ENCODE measurements at places on chromosomes 1 and 21.

GRCh38 chr1:62128745-62129144, 65.9 kb upstream of the L1TD1 start:
- no peak for DNase-seq

DNA sequence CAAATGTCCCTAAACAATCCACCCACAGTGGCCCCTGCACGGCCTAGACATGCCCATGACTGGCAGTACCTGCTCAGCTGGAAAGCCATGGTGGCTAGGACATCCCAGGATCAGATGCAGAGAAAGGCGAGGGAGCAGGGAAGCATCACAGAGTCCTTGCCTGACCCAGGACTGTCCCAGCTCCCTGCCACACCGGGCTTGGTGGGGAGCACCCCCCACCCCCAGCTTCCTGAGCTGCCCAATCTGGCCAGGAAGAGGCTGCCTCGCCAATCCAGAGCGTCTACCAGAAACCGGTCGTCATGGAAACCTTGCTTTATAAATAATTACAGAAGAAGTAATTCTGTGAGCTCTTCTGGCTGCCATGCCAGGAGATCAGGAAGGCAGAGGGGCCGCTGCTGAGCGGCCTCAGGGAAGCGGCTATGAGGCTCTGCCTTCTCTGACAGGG, 34.8 kb downstream of the ACOT7 start:
- DNase-seq, result peak; percentile 23

DNA sequence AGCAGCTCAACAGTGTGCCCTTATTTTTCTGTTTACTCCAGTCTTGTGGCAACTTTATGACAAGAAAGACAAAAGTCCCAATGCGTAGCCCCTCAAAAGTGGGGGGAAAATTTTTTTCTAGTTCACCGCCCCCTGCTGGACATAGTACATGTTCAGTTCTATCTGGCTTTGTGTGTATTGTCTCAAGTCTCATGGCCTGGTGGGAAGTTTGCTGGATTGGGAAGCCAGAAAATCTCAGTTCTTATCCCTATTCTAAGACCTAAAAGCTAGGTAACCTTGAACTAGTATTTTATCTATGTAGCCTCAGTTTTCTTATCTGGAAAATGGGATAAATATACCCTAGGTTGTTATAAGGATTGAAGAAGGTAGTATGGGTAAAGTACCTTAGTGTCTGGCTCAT, 55.8 kb upstream of the LDLRAP1 start:
- DNase-seq, result no peak

- DNase-seq, result no peak
Observed at GRCh38 chr1:158691907-158692306, 5.4 kb upstream of the SPTA1 start.

DNA sequence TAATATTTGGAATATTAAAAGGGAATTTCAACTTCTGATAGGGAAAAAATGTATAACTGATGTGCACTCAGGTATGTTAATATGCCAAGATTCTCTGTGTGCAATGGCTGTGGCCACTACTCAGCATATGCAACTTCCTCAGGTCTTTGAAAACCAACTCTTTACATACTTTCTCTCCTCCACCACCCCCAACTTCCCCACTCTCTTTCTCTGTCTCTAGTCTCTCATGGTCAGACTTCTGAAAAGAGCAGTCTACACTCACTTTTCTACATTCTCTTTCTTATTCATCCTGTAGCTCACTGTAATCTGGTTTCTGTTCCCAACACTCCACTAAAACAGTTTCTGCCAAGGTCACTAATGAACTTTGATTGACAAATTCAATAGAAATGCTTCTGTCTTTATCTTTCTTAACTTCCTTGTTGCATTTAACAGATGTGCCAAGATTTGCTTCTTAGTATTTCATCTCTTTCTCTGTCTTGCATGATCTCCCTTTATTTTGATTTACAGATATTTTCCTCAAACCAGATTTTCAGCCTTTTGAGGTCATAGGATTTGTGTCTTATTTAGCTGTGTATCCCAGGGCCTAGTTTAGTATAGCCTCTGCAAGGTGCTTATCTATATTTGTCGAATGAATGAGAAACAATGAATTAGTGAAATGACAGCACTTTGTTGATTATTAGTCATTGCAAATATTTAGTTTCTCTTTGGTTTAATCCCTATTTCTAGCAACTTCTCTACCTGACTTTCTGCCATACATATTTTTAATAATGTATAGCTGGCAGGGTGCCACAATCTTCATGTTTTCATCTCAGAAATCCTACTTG, 168.9 kb downstream of the LMO4 start:
- no peak for DNase-seq

DNA sequence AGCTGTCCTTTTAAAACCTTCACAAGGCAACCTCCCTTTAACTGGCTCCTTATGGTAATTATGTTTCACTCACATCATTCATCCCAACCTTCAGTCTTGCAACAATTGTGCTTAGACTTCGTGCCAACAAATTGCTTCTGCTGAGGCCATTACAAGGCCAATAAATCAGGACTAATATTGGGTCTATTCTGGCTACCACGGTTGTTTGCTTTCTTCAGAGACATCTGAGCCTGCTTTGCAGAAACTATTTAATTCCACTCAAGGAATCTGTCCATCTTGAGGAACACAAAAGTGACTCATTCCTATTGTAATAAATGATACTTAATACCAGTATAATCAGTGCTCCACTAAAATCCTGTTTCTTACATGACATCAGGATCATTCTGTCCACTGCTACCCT, 2.6 kb upstream of the GSTM4 start:
- DNase-seq, result no peak

DNA sequence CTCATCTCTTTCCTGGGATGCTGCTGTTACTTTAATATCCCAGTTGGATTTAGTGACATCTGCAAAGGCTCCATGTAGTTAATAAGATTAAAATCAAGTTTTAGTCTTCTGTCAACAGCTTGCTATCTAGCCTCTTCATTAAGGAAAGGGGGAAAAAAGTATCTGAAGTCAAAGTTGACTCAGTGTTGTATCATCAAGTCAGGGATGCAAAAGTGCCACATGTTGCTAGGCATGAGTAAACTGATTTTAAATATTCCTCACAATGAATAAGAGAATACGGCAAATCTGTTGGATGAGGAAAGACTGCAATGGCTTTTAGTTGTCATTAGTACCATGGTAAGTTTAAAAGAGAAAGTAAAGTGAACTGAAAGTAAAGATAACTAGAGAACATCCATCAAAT, 383.2 kb upstream of the ZRANB2 start:
- DNase-seq, result no peak

- DNase-seq, result no peak
Observed at GRCh38 chr21:45996311-45997204, 15.0 kb downstream of the COL6A1 start.

DNA sequence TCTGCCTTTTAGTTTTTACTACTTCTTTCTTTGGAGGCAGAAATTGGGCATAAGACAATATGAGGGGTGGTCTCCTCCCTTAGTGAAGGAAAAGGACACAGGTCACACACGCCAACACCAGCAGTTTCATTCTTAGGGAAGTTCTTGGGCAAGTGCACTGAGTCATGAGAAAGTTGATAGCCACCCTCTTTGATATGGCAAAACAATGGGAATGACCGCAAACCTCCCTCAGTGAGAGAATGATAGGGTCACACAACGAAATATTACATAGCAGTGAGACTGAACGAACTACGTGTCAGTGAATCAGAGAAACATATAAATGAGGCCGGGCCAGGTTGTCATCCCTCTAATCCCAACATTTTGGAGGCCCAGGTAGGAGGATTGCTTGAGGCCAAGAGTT, 20.0 kb downstream of the IL6R start:
- no peak for DNase-seq

DNA sequence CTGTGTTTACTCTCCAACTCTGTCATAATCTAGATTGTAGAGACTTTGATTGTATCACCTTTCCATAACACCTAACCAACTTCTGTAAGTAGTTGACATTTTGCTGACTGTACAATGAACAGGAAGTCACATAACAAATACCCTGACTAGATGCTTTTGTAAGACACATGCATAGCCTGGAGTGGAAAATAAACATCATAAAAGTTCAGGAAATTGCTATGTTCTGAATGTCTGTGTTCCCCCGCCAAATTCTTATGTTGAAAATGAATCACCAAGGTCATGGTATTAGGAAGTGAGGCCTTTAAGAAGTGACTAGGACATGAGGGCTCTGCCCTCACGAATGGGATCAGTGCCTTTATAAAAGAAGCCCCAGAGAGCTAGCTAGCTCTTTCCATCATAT, 40.4 kb upstream of the ZSWIM5 start:
- DNase-seq, result no peak

DNA sequence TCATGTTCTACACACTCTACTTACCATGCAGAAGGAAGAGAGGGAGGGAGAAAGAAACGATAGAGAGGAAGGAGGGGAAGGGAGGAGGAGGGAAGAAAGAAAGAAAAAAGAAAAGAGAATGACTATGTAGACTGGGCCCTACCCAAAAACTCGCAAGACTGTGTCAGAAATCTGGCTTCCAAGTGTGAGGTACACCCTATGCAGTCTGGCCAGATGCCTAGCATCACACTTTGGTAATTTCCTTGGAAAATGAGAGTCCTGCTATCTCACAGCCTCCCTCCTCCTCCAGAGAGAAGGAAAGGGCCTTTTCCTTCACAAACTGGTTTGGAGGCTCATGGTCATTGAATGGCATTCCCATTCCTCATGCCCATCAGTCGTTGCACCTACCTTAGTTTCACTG, 86.4 kb upstream of the LRRC8D start:
- DNase-seq, result no peak

GRCh38 chr1:165924117-165924516, 96.7 kb downstream of the UCK2 start:
- no peak for DNase-seq

DNA sequence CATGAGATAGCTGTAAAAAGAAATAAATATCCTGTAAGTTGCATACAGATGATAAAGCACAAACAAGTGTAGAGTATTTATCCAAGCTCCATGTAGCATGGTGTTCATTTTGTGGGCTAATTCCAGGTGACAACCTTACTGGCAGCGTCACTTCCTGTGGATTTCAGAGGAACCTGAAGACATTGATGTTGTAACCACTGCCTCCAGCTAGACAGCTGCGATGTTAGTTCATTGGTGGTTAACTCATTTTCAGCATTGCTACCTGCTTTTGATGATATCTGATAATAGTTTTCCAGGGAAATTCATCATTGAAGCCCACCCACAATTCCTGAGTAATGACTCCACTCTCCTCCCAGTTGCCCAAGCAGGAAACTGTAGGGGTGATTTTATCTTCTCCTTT, 3.0 kb downstream of the HSD3B1 start:
- DNase-seq, result no peak

DNA sequence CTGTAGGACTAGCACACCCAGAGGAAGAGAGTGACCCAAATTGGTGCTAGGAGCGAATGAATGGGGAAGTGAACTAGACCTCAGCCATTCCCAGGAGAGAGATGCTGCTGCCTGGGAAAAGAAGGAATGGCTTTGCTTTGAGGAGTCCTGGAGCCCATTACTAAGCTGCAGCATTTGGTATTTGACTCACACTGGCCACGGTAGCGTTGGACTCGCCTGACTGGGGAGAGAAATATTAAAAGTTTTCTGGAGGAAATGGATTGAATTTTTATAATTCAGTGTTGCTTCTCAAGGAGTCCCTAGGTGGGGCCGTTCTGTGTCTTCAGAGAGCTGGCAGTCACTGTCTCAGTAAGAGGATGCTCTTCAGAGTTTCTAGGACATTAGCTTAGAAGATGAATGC, 40.2 kb downstream of the PIK3CD start:
- no peak for DNase-seq

DNA sequence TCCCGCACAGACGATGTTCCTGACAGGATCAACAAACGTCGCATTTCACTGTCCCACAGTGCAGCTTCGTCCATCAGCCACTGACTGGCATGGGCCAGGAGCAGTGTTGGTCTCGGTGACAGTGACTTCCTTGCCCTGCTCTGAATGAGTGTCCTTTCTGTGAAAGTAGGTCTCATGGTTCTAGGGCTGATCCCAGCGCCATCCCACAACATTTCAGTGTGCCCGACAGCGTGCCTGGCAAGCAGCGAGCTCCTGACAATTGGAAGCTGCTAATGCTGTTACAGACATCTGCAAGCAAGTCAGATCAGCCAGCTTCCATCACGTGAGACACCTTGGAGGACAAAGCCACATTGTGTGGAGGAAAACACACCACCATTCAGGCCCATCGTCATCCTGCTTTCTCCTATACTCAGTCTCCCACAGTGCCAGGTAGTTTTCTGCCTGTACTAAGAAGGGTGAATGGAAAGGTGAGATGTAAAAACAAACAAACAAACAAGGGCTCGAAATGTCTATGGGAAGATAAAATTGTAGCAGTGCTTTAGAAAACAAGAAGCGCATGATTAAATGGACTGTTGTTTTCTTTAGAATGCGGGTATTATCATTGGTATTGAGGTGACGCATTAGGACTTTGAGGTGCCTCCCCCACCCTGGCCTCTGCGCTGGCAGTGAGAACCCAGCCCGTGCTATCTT, 21.9 kb downstream of the ERRFI1 start:
- no peak for DNase-seq

- DNase-seq, result no peak
Observed at GRCh38 chr1:905071-905749, 18.5 kb upstream of the SAMD11 start.

DNA sequence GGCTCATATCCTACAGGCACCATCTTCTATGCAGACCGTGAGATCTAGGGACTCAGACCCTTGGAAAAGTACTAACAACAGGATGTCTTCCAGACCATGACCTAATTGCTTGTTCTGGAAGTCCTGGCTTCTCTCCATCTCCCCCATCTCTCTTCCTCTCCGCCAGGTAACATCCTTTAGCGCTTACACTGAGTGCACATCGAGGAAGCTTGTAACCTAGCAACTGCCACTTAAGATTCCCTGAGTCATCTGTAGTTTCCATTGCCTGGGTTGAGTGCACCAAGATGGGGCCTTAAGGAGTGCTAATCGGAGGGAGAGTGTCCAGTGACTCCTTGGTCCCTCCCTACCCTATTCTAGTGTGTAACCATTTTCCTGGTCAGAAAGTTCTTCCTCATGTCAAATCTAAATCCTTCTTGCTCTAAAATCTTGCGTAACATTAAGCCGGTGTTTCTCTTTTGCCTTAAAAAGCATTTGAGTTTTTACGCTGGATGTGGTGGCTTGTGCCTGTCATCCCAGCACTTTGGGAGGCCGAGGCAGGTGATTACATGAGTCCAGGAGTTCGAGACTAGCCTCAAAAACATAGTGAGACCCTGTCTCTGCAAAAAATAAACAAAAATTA, 9.7 kb downstream of the KLHDC8A start:
- DNase-seq, result no peak

- no peak for DNase-seq
Observed at GRCh38 chr1:223772771-223773160, 60.4 kb downstream of the CAPN2 start.
